ENCODE measurements at places on chromosomes 3 and 15.

DNA sequence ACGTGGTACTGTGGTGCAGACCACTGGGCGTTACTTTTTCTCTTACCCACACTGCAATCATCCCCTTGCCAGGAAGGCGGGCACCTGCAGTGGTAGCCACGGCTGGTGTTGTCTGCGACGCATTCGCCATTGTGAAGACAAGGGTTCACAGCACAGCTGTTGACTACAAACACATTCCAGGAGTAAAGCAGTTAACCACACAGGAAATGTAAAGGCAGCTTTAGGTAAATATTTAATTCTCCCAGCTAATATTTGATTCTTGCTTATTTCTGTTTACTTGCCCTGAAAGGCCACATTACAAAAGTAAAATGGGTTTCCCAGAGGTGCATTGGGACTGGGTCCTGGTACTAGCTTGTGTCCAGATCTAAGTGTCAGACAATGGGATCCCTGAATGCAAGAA lies 45.4 kb downstream of the HEG1 start:
- no peak for DNase-seq

DNA sequence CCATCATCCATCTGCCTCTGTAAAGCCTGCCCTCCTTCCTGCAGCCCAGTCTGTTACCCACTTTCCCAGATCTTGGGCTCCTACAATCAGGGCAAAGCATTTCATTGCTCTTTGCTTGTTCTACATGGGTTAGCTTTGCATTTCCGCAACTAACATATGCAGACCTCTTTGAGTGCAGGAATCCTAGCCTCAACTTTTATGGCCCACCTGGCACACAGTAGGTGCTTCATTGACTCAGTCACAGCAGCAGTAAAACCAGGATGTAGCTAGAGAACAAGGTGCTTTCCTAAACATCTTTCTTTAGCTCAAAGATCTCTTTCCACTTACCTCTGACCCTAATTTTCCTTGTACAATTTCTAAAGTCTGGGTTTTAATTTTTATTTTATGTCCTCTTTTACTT lies 3.5 kb downstream of the CD80 start:
- no peak for DNase-seq

DNA sequence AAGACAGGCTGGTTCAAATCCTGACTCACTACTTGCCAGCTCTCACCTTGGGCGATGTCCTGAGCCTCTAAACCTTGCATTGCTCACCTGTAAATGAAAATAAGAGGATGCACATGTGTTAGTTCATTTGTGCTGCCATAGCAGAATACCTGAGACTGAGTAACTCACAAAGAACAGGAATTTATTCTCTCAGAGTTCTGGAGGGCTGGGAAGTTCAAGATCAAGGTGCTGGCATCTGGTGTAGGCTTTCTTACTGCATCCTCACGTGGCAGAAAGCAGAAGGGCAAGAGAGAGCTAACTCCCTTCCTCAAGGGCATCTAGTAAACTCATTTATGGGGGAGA lies 222.7 kb downstream of the MTHFS start:
- no peak for DNase-seq

DNA sequence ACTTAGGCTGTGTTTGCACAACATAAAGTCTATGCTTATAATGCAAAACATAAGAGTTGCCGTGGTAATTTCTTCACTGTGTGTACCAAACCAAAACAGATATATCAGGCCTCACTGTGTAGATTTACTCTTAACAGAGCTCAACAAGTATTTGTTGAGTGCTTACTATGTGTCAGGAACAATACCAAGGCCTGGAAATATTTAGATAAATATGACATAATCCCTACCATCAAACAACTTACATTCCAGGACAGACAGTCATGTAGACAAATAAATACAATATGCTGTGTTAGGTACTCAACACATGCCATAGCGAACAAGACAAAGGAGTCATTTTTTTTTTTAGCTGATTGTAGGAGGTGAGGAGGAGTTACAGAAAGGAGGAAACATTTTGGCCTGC lies 554.0 kb downstream of the NSUN3 start:
- no peak for DNase-seq

GRCh38 chr15:80036071-80036470 lies 23.4 kb upstream of the ZFAND6 start:
- DNase-seq, result no peak

- no peak for DNase-seq
Measured at GRCh38 chr3:108528459-108529252, 18.3 kb upstream of the MYH15 start.

DNA sequence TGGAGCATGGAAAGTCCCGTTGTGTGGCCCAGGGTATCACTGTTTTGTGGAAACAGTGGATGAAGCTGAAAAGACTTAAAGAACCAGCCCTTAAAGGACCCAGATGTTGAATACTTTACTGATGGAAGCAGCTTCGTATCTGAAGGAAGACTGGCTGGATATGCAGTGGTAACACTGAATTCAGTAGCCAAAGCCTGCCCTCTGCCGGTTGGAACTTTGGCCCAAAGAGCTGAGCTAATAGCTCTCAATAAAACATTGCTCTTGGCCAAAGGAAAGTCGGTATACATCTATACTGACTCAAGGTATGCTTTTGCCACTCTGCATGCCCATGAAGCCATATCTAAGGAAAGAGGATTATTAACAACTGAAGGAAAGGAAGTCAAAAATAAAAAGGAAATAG lies 885.4 kb downstream of the PDCD6IP start:
- no peak for DNase-seq
